ENCODE measurements at places on chromosomes 7 and 10. TPM values are rescaled to one million over a fixed set of nuclear protein-coding genes. Genes with fewer than 3 reads are reported as not detected.

Gene DKK1
- total RNA-seq, result 5.3 TPM

Gene UPK3B
- total RNA-seq, result 0.23 TPM

Gene KLLN
- 1.4 TPM for total RNA-seq

Gene NPY4R2
- total RNA-seq, result 1.6 TPM

Gene ANKRD1
- total RNA-seq, result not detected

Gene TMEM72
- total RNA-seq, result 0.69 TPM

Gene GSTO2
- total RNA-seq, result 6.7 TPM

Gene CFAP70
- total RNA-seq, result 6.0 TPM

Gene RBP3
- not detected for total RNA-seq

Gene PIP
- total RNA-seq, result not detected

Gene ELAPOR2
- total RNA-seq, result 52.4 TPM

Data from diencephalon (tissue), 1 donor.